Osteocyte (in vitro differentiated cells): ENCODE measurements at places on chromosomes 12 and 14. TPM values are rescaled to one million over a fixed set of nuclear protein-coding genes. Genes with fewer than 3 reads are reported as not detected.
A peak's percentile ranks its signal among the peaks of the same experiment; 100 is the strongest.

DNA sequence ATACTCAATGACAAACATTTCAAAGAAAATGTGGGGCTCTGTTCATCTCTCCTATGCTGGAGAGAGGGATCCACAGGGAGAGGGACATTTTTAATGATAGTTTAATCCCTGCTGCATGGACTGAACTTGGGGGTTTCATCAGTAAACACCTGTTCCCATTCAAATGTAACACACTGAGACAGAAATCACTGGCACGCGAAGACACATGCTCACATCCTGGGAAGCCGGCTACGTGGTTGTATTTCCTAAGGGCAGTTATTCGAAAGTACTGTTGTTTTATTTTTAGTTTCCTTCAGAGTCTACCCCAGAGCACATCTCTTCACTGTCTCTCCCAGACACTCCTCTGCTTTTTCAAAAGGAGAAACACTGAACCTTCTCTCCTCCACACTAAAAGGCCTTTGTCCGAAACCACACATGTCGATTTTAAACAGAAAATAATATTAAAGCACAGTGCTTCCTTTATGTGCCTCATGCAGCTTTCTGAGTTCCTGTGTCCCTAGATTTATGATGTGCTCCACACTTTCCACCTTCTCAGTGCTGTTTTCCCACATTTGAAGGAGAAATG lies 52.8 kb downstream of the PTHLH start:
- no peak for DNase-seq
- H3K27me3 ChIP-seq: peaks cover 8% of the 10 kb centered on the region
- peaks cover 4% of the 10 kb centered on the region for H3K4me1 ChIP-seq
- no peaks in the 10 kb centered on the region for H3K36me3 ChIP-seq
- H3K27ac ChIP-seq: no peak overlapping the region
- H3K4me3 ChIP-seq: no peak overlapping the region

DNA sequence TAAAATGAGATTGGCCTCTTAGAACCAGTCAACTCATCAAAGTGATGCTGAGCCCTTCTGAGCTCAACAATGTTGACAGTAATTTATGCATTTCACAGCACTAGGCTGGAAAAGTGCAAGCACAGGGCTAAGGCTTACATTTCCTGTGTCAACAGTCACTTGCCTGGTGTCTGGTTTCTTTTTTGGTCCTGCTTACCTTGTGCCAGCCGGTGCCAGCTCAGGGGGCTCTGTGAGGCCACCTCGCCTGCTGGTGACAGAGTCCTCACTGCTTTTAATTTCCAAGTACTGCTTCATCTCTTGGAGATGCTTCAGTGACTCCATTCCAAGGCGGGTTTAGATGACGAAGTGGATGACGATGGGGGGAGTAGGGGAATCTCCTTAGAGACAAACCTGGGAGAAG lies 53.1 kb upstream of the KCNA1 start:
- no peak overlapping the region for H3K4me3 ChIP-seq
- no peaks in the 10 kb centered on the region for H3K36me3 ChIP-seq
- no peak for DNase-seq

DNA sequence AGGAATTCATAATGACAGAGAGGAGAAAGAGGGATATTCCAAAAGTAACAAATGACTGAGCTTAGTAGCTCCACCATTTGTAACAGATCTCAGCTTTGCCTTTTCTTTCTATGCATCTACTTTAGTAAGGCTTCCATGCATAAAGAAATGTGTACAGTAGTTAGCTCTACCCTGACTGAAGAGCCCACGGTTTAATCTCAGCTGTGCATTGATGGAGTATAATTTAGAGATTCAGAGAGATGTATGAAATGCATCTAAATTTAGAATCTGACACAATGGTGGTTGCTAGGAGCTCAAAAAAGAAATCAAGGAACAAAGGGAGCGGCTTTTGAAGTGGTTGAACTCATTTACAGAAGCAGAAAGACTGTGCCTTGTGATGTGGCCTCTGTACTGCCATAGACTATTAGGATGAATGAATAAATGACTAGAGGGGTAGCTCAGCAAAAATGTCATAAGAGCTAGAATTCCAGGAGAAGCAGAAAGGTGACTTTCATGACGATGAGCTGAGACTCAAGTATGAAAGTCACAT lies 838.6 kb downstream of the RPS29 start:
- no peaks in the 10 kb centered on the region for H3K36me3 ChIP-seq
- H3K27me3 ChIP-seq: no peaks in the 10 kb centered on the region
- no peak overlapping the region for H3K4me3 ChIP-seq

- no peak overlapping the region for H3K4me3 ChIP-seq
- H3K27ac ChIP-seq: no peak overlapping the region
- no peaks in the 10 kb centered on the region for H3K36me3 ChIP-seq
- no peak for DNase-seq
- H3K4me1 ChIP-seq: peaks cover 7% of the 10 kb centered on the region
Measured at GRCh38 chr12:88546853-88547252, 33.4 kb downstream of the KITLG start.

DNA sequence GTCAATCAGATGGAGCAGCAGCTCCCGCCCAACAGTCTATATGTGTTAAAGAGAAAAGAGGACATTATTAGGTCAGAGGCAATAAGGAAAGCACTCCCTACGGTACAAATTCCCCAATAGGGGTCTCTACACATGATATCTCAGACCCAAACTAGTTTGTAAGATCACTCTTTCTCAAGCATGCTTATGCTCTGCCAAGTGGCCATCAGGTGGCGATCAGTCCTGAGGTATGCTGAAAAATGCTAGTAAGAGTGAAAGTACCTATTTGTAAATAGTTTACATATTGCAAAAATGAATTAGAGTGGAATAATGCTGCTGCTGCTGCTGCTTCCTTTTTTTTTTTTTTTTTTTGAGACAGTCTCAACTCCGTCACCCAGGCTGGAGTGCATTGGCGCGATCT lies 61.0 kb downstream of the CPM start:
- no peak overlapping the region for H3K4me3 ChIP-seq
- H3K36me3 ChIP-seq: no peaks in the 10 kb centered on the region

GRCh38 chr14:105474483-105475268 lies at the start of gene CRIP2:
Gene CRIP2 (plus strand): TSS chr14:105474821. CDS start chr14:105474863, 42 bp downstream.
- H3K27ac ChIP-seq: peak within 1 kb of the TSS; percentile 89
- peaks cover under 1% of the 10 kb centered on the region for H3K36me3 ChIP-seq
- H3K4me1 ChIP-seq: peaks cover 47% of the 10 kb centered on the region
- peak within 1 kb of the TSS; percentile 77 for H3K4me3 ChIP-seq
- no peaks in the 10 kb centered on the region for H3K27me3 ChIP-seq

GRCh38 chr12:93199831-93200236 lies 177.9 kb upstream of the NUDT4 start:
- H3K4me3 ChIP-seq: no peak overlapping the region
- no peaks in the 10 kb centered on the region for H3K36me3 ChIP-seq
- H3K4me1 ChIP-seq: peaks cover 30% of the 10 kb centered on the region
- H3K27ac ChIP-seq: no peak overlapping the region

DNA sequence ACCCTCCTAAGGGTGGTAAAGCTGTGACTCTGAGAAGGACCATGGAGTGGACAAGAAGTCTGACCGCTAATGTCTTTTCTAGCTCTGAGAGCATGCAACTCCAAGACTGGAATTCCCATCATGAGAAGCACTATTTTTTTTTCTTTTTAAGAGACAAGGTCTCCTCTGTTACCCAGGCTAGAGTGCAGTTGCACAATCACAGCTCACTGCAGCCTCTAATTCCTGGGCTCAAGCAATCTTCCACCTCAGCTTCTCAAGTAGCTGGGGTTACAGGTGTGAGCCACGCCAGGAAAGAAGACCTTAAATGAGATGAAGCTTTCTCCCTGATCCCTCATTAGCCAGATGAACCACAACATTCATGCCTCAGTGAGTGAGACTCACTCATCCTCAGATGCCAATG lies 19.2 kb downstream of the VDR start:
- no peaks in the 10 kb centered on the region for H3K36me3 ChIP-seq
- H3K27ac ChIP-seq: no peak overlapping the region
- H3K4me1 ChIP-seq: peaks cover 15% of the 10 kb centered on the region
- no peaks in the 10 kb centered on the region for H3K27me3 ChIP-seq
- DNase-seq: no peak

- H3K27ac ChIP-seq: no peak overlapping the region
- H3K27me3 ChIP-seq: no peaks in the 10 kb centered on the region
- no peaks in the 10 kb centered on the region for H3K36me3 ChIP-seq
Measured at GRCh38 chr14:85391892-85392291, 138.1 kb upstream of the FLRT2 start.

DNA sequence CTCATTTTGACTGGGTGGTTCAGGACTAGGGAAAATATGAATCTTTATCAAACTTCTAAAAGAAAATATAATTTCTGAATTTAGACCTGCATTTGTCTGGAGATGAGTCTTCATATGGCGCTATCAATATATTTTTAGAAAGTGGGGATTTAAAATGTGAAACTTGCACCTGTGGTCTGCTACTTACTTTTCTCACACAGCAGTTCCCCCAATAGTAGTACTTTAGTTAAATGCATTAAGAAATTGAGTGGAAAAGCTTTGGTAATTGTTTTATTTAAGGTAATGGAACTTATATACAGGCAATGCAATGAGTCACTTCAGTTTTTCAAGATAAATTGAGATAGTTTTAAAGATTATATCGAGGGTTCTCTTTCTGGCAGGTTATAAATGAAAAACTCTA lies 91.9 kb downstream of the CNTN1 start:
- no peaks in the 10 kb centered on the region for H3K27me3 ChIP-seq
- H3K27ac ChIP-seq: no peak overlapping the region

GRCh38 chr12:27344246-27344645 lies 11.6 kb downstream of the BMAL2 start:
- no peak overlapping the region for H3K27ac ChIP-seq
- no peak overlapping the region for H3K4me3 ChIP-seq
- H3K4me1 ChIP-seq: peaks cover 15% of the 10 kb centered on the region
- H3K36me3 ChIP-seq: no peaks in the 10 kb centered on the region
- no peak for DNase-seq

DNA sequence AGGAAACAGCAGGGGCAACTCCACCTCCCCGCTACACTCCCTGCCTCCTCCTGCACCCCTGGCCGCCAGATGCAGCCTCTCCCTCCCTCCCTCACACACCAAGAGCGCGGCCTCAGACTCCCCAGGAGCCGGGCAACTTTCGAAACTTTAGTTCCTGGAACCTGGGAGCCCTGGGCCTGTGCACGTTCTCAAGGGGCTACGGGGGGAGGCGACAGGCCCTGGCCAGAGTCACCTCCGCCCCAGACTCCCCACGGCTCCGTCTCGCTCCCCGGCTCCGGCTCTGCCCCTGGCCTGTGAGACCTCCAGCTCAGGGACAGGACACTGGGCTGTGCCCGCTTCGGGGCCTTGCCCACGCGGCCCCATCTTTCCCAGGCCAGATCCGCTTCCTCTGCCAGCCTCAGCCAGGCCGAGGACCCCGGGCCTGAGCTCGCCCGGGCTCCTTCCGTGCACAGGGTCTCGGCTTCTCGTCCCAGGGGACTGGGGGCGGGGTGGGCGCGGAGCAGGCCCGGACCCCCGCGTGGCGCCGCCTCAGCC lies 5.5 kb downstream of the AMN start:
- H3K36me3 ChIP-seq: peaks cover 2% of the 10 kb centered on the region
- no peaks in the 10 kb centered on the region for H3K27me3 ChIP-seq
- peaks cover 2% of the 10 kb centered on the region for H3K4me1 ChIP-seq
- H3K4me3 ChIP-seq: no peak overlapping the region
- no peak overlapping the region for H3K27ac ChIP-seq
- DNase-seq: no peak

DNA sequence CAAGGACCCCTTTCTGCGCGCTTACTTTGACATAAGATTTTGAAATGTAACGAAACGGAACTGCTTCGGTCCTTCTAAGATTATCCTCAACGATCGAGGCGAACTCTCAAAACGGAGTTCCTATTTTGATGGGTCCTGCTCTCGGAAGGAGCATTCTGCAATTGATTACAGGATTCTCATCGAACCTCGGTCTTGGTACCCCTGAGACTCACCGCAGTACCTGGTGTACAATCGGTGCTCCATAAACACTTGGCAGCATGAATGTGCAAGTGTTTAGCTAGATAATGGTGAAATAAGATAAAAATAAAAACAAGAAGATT lies 530 bp upstream of the NEMF start:
- peak overlapping the region; percentile 97 for H3K4me3 ChIP-seq
- peaks cover 32% of the 10 kb centered on the region for H3K4me1 ChIP-seq
- H3K27ac ChIP-seq: peak overlapping the region; percentile 98
- peaks cover 20% of the 10 kb centered on the region for H3K36me3 ChIP-seq
- no peak for DNase-seq

DNA sequence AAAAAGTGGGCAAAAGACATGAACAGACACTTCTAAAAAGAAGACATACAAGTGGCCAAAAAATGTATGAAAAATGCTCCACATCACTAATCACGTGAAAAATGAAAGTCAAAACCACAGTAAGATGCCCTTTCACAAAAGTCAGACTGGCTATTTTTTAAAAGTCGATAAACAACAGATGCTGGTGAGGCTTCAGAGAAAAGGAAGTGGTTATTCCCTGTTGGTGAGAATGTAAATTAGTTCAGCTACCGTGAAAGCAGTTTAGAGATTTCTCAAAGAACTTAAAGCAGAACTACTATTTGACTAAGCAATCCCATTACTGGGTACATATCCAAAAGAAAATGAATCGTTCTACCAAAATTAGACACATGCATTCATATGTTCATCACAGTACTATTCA lies 237.0 kb downstream of the KIF21A start:
- H3K4me1 ChIP-seq: no peaks in the 10 kb centered on the region
- no peak overlapping the region for H3K4me3 ChIP-seq
- no peaks in the 10 kb centered on the region for H3K36me3 ChIP-seq
- DNase-seq: no peak
- H3K27ac ChIP-seq: no peak overlapping the region
- H3K27me3 ChIP-seq: no peaks in the 10 kb centered on the region

Gene TSHR
- not detected in 2 replicates for total RNA-seq

Gene FOXG1
- total RNA-seq: not detected in 2 replicates

Gene NDRG2
- 8.0 and 8.6 TPM in 2 replicates for total RNA-seq

Gene CHGA
- 0.27 TPM in 1 of 2 replicates, not detected in the other for total RNA-seq

Gene CISTR
- total RNA-seq: not detected in 2 replicates

Gene CD163L1
- 1.8 TPM in 2 replicates for total RNA-seq

Gene PTCSC3
- total RNA-seq: not detected in 2 replicates
